Effector CD8-positive, alpha-beta T cell (primary cell): ENCODE measurements at places on chromosomes 7 and 10.

DNA sequence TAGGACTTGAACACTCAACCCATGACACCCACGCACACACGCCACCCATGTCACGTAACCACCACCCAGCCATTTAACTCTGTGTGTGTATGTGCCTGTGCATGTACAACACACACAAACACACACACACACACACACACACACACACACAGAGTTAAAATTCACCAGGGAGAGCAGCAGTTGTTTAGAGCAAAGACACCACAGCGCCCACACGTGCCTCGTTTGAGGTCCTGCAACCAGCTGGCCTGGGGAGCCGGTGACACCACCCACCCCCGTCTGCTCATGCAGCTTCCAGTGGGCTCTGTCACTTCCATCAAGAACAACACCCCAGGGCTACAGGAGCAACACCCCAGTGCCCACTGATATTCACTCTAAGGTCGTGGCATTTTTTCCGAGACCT is 97.4 kb downstream of the ELFN1 start:
- no peak for DNase-seq

- no peak for DNase-seq
These were observed 178.1 kb upstream of the SEMA3E start for GRCh38 chr7:83827036-83827435.

- DNase-seq, result no peak
These were observed 27.7 kb upstream of the SLC25A13 start for GRCh38 chr7:96349572-96349971.

- DNase-seq, result no peak
These were observed 259.2 kb downstream of the BICC1 start for GRCh38 chr10:58771863-58772262.

GRCh38 chr10:33301097-33301789 is 33.2 kb downstream of the NRP1 start:
- no peak for DNase-seq

- no peak for DNase-seq
These were observed 837.8 kb upstream of the COBL start for GRCh38 chr7:52154382-52154781.

- no peak for DNase-seq
These were observed at the start of gene DIP2C for GRCh38 chr10:689452-690371. DIP2C (minus strand) TSS chr10:689668; CDS start chr10:689578, 90 bp downstream.

DNA sequence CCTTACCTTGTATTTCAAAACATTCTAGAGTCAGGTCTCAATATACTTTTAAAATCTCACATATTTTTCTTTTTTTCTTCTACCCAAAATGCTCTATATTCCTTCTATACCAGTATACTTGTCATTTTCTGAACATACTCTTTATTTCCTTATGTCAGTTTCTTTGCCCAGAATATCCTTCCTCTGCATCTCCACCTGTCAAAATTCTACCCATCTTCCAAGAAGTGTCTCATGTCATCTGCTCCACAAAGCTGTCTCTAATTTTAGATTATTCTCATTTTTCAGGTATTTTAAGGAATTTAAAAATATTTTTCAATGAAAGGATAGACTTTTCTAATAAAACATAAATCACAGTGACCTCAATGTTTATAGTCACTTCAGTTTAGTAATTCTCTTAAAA is 328.0 kb upstream of the SMIM30 start:
- no peak for DNase-seq

DNA sequence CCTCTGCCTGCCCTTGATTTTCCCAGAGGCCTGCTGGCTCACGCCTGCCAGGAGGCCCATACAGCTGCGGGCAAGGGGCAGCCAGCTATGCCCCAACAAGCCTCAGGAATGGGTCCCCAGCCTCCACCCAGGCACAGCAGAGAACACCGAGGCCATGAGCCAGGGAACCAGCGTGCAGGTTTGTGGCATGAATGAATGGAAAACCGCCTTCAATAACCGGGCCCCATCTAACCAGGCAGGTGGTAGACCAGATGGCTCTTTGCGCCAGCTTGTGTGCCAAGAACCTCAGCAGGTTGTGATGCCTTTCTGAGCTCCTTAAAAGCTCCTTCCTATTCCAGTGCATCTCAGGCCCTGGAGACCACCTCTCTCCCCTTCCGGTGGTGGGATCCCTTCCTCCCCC is 50.2 kb downstream of the ELFN1 start:
- no peak for DNase-seq

DNA sequence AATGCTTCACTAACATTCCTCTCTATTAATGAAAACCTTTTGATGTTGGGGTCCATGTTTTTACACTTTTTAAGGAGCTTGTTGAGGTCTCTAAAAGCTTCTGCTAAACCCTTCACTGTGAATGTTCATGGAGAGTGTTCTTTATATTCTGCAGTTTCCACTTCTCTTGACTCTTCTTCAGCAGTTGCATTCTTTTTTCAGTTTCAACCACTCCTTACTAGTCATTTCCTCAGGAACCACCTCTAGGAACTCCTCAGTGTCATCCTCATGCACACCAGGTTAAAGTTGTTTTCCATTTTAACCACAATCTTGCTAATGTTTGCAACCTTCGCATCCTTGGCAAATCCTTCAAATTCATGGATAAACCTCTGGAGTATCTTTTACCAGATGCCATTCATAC is 821.6 kb downstream of the ANKRD7 start:
- no peak for DNase-seq

GRCh38 chr7:42012313-42012712 is 224.7 kb downstream of the GLI3 start:
- no peak for DNase-seq

DNA sequence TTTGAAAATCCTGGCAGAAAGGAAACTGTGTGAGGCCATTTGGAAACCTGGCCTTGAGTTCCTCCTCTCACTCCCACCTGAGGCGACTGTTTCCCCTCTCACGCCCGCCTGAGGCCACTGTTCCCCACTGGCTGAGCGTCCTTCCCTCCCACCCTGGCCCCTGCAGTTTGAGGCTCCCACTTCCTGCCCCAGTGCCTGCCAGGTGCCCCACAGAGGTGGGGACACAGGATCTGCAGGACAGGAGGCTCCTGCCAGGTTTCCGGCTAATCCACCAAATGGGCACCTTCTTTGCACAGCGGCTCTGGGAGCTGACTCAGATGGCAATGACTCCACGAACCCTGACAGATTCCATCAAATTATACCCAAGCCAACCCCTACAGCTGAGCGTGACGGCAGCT is 24.3 kb upstream of the LARP4B start:
- DNase-seq, result no peak

- no peak for DNase-seq
These were observed 484 bp downstream of the ZNF438 start for GRCh38 chr10:31031205-31031557.

- DNase-seq, result no peak
These were observed 475.1 kb downstream of the PARD3 start for GRCh38 chr10:34339816-34340553.

GRCh38 chr10:80281784-80282765 is 7.4 kb downstream of the MAT1A start:
- no peak for DNase-seq

DNA sequence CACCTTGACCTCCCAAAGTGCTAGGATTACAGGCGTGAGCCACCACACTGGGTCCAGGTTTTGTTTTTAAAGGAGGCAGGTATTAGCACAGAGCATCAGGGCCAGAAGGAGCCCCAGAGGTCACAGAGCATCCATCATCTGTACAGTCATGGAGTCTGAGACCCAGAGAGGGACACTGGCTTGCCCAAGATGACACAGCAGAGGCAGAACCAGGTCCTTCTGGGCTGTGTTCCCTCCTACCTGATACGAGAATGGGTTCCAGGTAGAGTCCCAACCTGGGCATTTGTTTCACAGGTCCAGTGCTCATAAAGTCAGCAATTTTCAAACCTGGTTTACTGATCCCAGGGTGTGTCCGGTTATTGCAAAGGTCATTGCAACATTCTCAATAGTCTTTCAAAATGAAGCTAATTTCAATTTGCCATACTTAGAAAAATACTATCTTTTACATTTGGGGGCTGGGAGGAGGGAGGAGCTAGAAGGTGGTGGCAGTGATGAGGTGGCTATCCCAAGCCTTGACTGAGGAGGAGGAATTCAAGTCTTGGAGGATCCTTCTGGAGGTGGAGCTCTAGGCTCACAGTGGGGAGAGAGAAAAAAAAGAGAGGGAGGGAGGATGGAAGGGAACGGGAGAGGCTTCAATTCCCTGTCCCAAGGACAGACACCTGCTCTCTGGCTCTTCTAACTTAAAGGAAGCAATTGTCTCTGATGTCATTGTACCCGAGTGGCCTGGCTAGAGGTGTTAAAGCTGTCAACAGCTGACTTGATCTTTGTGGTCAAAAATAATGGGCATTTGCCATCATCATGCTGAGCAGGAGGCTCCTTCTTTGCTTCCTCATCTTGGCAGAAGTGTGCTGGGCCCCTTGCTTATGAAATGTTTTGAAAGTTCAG is 8.1 kb downstream of the MXI1 start:
- no peak for DNase-seq

DNA sequence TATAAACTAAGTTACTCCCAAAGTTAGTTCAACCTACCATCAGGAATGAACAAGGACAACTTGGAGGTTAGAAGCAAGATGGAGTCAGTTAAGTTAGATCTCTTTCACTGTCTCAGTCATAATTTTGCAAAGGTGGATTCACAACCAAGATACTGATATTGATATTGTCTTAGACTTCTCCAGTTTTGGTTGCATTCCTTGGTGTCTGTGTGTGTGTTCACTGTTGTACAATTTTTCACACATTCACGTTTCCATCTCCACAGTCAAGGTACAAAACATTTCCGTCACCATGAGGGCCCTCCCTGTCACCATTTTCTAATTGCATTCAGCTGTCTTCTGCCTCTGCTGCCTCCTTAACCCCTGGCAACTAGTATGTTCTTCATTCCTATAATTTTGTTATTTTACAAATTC is 41.1 kb downstream of the AKR1E2 start:
- no peak for DNase-seq

GRCh38 chr10:74040200-74041126 is 42.5 kb downstream of the VCL start:
- DNase-seq, result no peak

- no peak for DNase-seq
These were observed 90.6 kb downstream of the USP6NL start for GRCh38 chr10:11520892-11521291.

DNA sequence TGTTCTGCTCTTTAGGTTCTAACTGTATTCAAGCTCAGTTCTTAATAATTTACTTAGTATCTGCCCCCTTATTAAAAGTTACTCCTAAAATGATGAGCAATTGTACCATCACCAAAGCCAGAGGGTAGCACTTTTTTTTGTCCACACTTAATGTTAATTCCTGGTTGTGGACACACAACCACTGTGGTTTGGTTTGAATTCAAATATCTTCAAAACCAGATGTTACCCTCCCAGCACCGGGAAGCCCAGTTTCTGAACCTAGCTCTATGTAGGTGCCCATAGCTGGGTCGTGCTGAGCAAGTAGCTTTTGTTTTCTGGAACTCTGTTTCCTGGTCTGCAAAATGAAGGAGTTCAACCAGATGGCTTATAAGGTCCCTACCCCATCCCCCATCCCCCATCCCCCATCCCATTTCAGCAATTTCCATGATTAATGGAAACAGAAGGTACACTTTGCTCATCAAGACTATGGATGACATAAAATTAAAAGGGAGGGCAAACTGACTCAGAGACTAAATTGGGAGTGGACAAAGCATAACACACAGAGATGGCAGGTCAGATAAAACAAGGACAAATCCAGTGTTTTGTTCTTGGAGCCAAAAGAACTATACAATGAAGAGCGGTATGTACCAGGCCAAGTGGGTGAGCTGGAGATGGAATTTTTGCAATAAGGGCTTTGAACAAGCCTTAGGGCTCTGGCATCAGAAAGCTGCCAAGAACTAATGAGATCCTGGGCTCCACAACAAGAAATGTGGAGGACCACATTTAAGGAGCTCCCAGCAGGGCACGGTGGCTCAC is 56.7 kb downstream of the DLG5 start:
- DNase-seq, result no peak

DNA sequence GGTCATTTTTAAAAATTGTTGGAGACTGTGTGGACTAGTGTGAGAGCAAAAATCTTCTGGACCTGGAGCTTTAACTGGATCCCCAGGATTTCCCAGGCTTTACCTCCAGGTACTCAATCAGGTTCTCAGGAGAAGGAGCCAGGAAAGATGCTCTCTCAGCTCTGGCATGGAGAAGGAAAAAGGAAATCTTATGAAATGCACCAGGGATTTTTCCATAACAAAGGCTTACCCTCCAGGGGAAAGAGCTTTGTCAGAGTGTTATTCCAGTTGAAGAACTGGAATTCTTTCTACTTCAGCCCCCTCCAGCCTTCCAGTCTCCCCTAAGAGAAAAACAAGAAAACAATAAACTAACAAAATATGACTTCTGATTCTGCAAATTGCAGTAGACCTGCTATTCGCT is 436.7 kb upstream of the ANKRD30A start:
- DNase-seq, result no peak
